Colonic mucosa (tissue), 4 donors: ENCODE measurements at places on chromosomes 4 and X. TPM values are rescaled to one million over a fixed set of nuclear protein-coding genes. Genes with fewer than 3 reads are reported as not detected.
A peak's percentile ranks its signal among the peaks of the same experiment; 100 is the strongest.

- DNase-seq, result no peak
- no peaks in the 10 kb centered on the region for H3K27me3 ChIP-seq
- no peak overlapping the region for H3K4me3 ChIP-seq
- no peaks in the 10 kb centered on the region for H3K4me1 ChIP-seq
- no peak overlapping the region for H3K27ac ChIP-seq
- H3K36me3 ChIP-seq, result no peaks in the 10 kb centered on the region
Observed at GRCh38 chr4:17523662-17524061, 8.7 kb downstream of the CLRN2 start.

DNA sequence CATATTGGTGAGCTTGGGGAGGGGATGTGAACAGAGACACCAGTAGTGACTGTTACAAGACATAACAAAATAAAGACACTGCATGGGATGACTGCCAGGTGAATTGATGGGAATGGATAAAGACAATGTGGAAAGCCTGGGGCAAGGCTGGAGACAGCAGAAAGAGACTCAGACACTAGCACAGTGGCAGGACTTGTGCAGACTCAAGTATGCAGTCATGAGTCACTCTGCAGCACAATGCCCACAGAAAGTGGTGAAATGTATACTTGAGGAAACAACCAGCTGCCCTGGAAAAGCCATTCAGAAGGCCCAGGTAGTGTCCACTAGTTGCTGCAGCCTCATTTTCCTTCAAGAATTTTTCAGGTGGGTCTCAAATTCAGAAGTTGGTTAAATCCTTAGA is 452.3 kb downstream of the MID1IP1 start:
- H3K36me3 ChIP-seq, result no peaks in the 10 kb centered on the region
- H3K27me3 ChIP-seq, result no peaks in the 10 kb centered on the region
- no peak for DNase-seq
- no peaks in the 10 kb centered on the region for H3K4me1 ChIP-seq
- no peak overlapping the region for H3K4me3 ChIP-seq

DNA sequence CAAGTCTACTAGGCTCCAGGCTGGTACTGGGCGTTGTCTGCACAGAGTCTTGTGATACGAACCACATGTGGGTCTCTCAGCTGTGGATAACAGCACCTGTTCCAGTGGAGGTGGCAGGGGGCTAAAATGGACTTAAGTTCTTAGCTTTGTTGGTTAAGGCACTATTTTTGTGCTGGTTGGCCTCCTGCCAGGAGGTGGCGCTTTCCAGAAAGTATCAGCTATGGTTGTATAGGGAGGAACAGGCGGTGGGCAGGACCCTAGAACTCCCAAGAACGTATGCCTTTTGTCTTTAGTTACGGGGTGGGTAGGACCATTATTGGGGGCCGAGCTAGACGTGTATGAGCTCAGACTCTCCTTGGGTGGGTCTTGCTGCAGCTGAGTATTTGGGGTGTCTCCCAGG is 1138.4 kb downstream of the PCDH19 start:
- H3K36me3 ChIP-seq, result no peaks in the 10 kb centered on the region

GRCh38 chr4:184344899-184345572 is 127.4 kb upstream of the ENPP6 start:
- H3K27ac ChIP-seq, result peak overlapping the region; percentile 94
- no peak for DNase-seq
- peaks cover 37% of the 10 kb centered on the region for H3K4me1 ChIP-seq
- H3K27me3 ChIP-seq, result no peaks in the 10 kb centered on the region

GRCh38 chr4:102598086-102598761 is 97.1 kb downstream of the NFKB1 start:
- no peak overlapping the region for H3K27ac ChIP-seq
- no peaks in the 10 kb centered on the region for H3K4me1 ChIP-seq
- peaks cover 5% of the 10 kb centered on the region for H3K36me3 ChIP-seq
- DNase-seq, result no peak
- H3K4me3 ChIP-seq, result no peak overlapping the region

GRCh38 chr4:57973819-57974218 is 863.6 kb upstream of the IGFBP7 start:
- H3K27ac ChIP-seq, result no peak overlapping the region
- no peaks in the 10 kb centered on the region for H3K36me3 ChIP-seq
- H3K27me3 ChIP-seq, result no peaks in the 10 kb centered on the region
- H3K4me1 ChIP-seq, result no peaks in the 10 kb centered on the region
- DNase-seq, result no peak

GRCh38 chr4:74814052-74814451 is 19.7 kb upstream of the BTC start:
- H3K27ac ChIP-seq, result no peak overlapping the region
- H3K27me3 ChIP-seq, result no peaks in the 10 kb centered on the region
- no peak for DNase-seq
- H3K4me1 ChIP-seq, result no peaks in the 10 kb centered on the region
- no peaks in the 10 kb centered on the region for H3K36me3 ChIP-seq

GRCh38 chr4:7756561-7757355 is 182.9 kb downstream of the AFAP1 start:
- DNase-seq, result no peak
- H3K4me3 ChIP-seq, result no peak overlapping the region
- no peaks in the 10 kb centered on the region for H3K27me3 ChIP-seq
- H3K36me3 ChIP-seq, result no peaks in the 10 kb centered on the region
- no peak overlapping the region for H3K27ac ChIP-seq

DNA sequence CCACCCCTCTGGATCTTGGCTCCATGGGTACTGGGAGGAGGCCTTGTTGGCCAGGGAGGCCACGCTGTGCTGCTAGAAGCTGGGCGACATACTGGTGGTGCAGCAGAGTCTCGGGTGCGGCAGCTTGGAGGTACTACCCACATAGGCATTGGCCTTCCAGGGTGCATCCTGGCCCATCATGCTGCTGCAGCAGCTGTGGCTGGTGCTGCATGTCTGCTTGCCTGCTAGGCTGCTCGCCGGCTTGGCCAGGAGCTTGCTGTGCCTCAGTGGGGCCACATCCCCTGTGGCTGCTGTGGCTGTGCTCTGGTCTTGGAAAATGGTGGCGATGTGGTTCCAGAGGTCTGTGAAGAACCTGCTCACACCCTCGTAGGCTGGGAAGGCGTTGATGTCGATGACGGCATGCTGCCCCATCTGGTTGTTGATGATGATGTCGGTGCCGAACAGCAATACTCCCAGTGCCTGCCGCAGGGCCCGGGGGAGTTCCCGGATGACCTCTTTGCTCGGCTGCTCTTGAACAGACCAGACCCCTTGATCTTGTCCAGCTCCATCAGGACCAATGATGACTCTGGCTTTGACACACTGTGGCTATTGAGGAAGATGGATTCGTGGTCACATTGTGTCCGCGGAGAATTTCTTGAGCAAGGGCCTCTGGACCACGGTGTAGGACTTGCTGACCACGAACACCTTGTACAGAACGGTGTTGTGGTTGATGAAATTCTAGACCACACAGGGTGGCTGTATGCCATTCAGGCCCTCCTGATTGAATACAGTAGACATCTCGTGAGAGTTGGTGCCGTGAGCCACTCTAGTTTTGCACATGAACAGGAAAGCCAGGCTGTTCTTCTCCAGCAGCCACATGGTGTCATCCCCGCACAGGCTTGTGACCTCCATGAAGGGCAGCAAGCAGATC is 11.8 kb downstream of the RBM10 start:
- H3K4me3 ChIP-seq, result no peak overlapping the region
- no peak overlapping the region for H3K27ac ChIP-seq
- H3K4me1 ChIP-seq, result no peaks in the 10 kb centered on the region
- H3K36me3 ChIP-seq, result no peaks in the 10 kb centered on the region
- no peaks in the 10 kb centered on the region for H3K27me3 ChIP-seq

DNA sequence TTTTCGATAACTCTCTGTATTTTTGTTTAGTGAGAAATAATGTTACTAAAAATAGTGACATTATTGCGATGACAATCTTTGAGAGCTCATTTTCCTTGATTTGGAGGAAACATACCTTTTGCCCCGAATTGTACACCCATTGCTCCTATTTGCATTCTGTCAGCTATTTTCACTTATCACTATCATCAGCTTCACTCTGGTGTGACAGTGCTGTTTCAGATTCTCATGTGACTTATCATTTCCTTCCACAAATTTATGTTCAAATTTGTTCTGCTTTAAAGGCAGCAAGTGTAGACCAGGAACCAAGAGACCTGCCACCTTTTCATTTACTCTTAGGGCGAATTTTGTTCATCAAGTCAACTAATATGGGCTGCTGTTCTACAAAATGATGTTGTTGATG is 179.4 kb downstream of the RBM46 start:
- H3K27me3 ChIP-seq, result no peaks in the 10 kb centered on the region
- H3K27ac ChIP-seq, result no peak overlapping the region
- no peak overlapping the region for H3K4me3 ChIP-seq
- no peak for DNase-seq

DNA sequence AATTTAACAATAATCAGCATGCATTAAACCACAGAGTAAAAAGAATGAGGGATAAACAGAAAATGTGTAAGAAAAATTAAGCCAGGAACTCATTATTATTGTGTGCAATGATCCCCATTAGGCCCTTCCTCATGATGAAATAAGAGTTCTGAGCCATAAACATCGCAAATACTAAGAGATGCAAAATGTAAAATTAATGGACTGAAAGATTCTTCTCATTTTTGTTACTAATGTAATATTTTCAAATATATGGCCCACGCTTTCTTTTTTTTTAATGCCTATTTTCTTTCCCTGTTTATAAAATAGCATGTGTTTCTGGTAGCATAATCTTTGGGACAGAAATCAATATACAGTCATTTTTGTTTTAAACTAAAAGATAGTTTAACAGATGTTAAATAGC is 281.0 kb downstream of the PDGFC start:
- no peak overlapping the region for H3K4me3 ChIP-seq
- no peak overlapping the region for H3K27ac ChIP-seq
- H3K36me3 ChIP-seq, result no peaks in the 10 kb centered on the region
- H3K27me3 ChIP-seq, result no peaks in the 10 kb centered on the region
- H3K4me1 ChIP-seq, result no peaks in the 10 kb centered on the region

DNA sequence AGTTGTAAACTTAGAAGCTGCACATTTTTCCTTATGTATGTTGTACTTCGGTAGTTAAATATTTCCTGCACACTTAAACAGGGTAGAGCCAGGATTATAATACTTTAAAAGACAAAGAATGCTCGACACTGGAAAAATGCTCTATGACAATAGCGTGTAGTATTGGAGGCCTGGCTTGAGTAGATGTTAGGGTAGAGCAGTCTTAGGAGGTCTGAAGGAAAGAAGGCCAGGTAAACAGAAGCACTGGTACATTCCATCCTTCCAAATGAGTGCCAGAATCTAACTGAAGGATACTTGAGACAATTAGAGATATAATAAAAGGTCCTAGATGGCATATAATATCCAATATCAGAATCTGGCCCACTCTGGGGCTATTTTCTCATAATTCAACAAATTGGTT is 42.3 kb downstream of the ATXN3L start:
- no peaks in the 10 kb centered on the region for H3K27me3 ChIP-seq
- no peak overlapping the region for H3K27ac ChIP-seq
- no peaks in the 10 kb centered on the region for H3K36me3 ChIP-seq
- DNase-seq, result no peak
- H3K4me3 ChIP-seq, result no peak overlapping the region

- H3K36me3 ChIP-seq, result no peaks in the 10 kb centered on the region
- H3K4me1 ChIP-seq, result no peaks in the 10 kb centered on the region
- no peak for DNase-seq
- H3K27ac ChIP-seq, result no peak overlapping the region
Observed at GRCh38 chr4:144985014-144985413, 113.0 kb downstream of the ANAPC10 start.

DNA sequence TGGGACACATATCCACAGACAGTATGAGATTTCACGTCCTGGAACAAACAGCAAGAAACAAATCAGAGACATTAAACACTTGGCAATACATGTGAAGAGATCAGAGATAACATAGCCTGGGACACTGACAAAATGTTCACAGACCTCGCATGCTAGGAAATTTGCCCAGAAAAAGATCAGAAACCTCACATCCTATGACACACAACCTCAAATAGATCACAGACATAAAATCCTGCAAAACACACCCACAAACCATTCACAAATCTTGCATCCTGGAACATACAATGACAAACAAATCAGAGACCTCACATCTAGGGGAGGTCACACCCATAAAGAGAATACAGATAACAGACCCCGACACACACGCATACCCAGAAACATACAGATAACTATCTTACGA is 18.0 kb downstream of the SUV39H1 start:
- H3K4me3 ChIP-seq, result no peak overlapping the region
- no peaks in the 10 kb centered on the region for H3K27me3 ChIP-seq
- H3K36me3 ChIP-seq, result no peaks in the 10 kb centered on the region

DNA sequence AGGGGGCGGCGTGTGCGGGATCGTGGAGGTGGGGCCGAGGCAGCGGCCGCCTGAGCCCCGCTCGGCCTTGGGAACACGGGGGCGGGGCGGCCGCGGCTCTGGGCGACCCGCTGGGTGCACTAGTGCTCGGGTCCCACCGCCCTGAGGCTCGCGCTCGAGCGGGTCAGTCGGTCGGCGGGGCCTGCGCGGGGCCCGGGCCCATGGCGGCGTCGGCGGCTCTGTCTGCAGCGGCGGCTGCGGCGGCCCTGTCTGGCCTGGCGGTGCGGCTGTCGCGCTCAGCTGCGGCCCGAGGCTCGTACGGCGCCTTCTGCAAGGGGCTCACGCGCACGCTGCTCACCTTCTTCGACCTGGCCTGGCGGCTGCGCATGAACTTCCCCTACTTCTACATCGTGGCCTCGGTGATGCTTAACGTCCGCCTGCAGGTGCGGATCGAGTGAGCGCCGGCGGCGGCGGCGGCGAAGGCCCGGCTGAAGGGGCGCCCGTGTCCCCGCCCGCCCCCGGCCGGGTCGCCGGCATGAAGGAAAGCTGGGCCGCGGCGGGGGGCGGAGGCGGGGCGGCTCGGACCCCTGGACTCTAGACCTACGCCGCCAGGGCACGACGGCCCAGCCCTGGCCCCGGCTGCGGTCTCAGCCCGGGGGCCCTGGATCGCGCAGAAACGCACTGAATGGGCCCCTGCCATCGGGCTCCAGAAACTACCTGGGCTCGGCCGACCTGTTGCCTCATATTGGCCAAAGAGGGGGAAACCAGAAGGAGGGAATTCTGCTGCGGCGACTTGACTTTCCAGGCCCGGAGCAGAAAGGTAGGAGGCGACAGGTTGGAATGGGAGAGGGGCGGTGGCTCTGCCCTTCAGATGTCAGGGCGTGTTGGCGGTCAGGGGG is at the start of gene SMIM10L2A:
Gene SMIM10L2A, plus strand, starts transcription at position 13 of the 878 bp plus-strand sequence. Its CDS starts 188 bp downstream, at position 201.
- H3K36me3 ChIP-seq, result no peaks in the 10 kb centered on the region
- no peak within 1 kb of the TSS for H3K27ac ChIP-seq
- H3K4me3 ChIP-seq, result peak within 1 kb of the TSS; percentile 37

DNA sequence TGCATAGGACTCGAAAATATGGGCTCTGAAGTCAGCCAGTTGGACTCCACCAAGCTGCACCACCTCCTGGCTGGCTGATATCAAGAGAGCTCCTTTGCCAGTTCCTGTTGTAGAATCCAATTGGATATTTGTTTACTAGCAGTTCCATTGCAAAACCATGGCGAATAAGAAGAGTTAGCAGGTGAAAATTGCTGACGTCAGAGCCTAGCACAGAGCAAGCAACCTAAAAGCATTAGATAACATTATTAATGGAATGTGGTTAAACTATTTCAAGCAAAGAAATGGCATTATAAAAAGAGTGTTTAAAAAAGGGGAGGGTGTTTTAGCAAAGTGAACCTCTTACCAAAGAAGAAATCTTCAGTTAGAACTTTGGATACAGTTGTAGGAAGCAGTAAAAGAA is 1816.3 kb upstream of the TENM3 start:
- no peaks in the 10 kb centered on the region for H3K27me3 ChIP-seq
- no peak overlapping the region for H3K4me3 ChIP-seq
- H3K27ac ChIP-seq, result no peak overlapping the region
- H3K4me1 ChIP-seq, result no peaks in the 10 kb centered on the region
- DNase-seq, result no peak
- H3K36me3 ChIP-seq, result no peaks in the 10 kb centered on the region

FSTL5 gene
- not detected for total RNA-seq

FOXR2 gene
- total RNA-seq, result not detected

RHOXF2B gene
- not detected for total RNA-seq

C4orf50 gene
- 0.13 TPM for total RNA-seq

CASP3 gene
- 45.4 TPM for total RNA-seq

ATRX gene
- 44.2 TPM for total RNA-seq

ERAS gene
- total RNA-seq, result 0.32 TPM

ZNF630 gene
- total RNA-seq, result 2.8 TPM

GEMIN8 gene
- total RNA-seq, result 20.9 TPM
